ENCODE measurements at places on chromosomes 2 and 18. TPM values are rescaled to one million over a fixed set of nuclear protein-coding genes. Genes with fewer than 3 reads are reported as not detected.

DNA sequence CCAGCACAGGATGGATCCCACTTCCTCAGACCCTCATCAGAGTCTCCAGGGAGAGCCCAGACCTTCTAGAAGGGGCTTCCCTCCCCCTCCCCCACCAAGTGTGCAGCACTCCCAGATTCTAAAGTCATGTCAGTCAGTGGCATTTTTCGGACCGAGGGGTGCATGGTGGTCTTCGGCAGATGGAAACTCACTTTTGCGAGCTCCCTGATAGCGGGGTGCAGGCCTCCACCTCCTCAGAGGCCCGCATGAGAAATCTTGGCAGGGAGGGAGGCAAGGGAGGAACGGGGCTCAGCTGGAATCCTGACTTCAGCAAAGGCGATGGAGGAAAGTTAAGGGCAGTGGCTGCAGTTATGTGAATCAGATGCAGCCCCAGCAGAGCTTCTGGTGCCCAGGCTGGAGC lies 58.2 kb downstream of the LONRF2 start:
- DNase-seq = no peak

- no peak for DNase-seq
These were observed 14.5 kb downstream of the IL1R2 start for GRCh38 chr2:102005989-102006885.

DNA sequence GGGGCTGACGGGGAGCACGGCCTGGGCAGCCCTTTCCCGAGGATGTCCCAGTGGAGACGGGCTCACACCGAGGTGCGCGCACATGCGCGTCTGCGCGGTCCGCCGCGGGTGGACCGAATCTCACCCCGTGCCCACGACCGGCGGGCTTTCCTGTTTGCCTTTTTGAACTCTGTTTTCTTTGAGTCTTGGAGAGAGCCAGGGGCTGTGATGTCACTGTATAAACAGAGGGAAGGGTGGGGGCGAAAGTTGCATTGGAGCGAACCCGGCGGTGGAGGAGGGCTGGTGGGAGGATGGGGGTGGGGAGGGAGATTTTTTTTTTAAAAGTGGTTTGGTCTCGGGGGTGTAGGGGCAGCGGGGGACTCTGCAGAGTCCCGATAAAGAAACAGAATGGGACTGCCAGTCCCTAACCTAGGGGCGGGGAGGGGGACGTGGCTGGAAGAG lies 141.2 kb upstream of the CTAGE1 start:
- DNase-seq = peak; percentile 56

DNA sequence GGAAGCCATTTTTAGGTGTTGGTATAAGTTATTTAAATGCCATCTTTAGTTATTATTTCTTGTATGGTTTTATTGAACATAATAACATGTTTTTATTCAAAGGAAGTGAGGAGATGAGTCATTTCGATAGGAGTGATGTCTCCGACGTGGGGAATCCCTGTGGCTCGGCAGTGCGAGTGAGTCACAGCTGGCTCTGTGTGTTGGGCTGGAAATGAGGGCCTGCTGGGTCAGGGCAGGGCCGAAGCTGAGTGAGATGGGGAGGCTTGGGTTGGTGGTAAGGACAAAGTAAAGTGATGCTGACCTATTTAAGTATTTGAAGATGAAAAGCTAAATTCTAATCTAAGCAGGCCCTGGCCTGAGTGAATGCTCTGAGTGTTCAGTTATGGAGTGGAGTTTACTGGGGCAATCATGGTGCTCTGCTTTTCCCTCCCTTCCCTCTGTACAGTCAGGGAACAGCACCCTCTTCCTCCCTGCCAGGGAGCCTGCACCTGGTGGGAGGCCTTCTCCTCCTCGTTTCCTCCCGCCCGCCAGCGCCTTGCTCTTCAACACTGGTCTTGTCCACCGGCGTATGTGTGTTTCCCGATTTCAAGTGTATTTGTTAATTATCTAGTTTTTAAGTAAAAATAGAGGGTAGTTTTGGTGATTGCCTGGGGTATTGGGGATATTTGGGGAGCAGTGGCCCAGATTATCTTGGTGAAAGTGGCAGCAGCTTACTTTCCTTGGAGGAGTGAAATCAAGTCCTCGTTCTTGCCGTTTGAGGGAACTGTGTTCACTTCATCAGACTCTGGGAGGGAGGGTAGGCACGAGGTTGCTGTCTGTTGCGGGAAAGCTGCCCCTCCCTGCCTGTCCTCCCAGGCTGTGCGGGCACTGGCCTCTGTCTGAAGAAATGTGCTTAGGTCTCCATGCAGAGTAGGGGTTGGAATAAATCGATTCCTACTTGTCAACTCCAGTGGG lies 157.0 kb downstream of the LDLRAD4 start:
- DNase-seq = no peak

DNA sequence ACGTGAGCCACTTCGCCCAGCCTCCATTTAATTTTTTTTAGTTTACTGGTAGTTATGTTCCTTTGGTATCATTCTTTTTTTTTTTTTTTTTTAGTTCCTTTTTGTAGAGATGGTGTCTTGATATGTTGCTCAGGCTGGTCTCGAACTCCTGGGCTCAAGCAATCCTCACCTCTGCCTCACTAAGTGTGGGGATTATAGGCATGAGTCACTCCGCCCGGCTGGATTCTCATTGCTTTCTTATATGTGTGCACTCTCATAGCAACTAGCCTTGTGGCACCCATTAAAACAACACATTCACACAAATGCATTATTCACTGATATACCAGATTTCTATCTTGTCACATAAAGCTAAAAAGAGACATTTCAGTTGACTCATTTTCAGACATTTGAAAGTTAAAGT lies 4.2 kb downstream of the TTC27 start:
- DNase-seq = no peak

DNA sequence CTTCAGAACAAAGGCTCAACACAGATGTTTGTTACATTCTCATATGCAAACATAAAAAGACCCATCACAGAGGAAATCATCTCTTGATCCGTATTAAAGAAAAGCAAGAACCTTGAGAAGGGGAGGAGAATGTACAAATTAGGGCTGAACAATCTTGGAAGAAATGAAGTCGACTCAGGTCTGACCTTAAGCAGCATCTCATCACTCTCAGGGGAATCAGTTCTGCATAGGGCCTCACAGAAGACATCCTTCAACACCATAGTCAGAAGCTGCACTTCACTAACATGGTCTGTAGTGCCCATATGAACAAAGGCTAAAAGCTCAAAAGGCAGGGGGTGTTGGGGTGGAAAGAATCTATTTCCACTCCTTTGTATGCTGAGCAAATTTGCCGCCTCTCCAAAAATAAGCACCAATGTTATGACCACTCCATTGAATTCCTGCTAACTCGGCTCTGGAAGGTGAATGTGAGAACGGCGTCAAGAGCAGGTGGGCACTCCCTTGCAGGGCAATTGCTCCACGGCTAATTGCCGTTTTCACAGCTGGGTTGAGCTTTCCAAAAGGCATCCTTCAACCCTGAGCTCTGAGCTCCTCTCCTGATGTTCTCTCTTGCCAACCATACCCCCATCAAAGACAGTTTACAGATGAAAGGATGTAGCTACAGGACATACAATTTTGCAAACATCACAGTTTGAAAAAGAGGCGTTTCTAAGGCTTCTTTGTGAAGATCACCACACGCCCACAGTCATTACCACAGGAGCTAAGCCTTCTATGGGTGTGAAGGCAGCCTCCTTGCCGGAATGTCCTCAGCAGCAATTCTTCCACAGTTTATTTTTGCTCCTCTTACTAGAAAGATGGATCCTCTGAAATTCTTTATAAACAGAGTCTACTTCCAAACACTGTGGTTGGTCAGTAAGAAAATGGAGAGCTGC lies 10.0 kb downstream of the KLF7 start:
- DNase-seq = no peak

DNA sequence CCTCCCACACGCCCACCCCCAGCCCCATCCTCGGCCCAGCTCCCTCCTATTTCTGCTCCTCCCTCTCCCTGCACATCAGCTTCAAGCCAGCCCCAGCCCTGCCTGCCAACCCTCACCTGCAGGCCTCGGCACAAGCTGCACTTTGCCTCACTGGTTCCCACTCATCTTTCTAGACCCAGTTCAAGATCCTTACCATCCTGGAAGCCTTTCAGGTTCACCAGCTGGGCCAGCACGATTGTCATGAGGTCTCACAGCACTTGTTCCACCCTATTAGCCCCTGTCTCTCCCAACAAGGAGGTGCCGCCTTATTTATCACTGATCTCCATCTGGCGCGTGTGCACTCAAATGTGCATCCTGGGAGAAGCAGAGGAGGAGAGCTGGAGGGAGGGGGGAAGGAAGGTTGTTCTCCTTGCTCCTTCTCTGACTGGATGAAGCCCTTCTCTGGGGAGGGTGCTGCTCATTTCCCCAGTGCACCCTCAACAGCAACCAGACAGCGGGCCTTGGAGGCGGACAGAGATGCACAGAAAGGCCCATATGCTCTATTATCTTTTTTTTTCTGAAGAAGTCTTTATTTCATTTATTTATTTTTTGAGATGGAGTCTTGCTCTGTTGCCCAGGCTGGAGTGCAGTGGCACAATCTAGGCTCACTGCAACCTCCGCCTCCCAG lies 15.5 kb upstream of the BIN1 start:
- DNase-seq = no peak

DNA sequence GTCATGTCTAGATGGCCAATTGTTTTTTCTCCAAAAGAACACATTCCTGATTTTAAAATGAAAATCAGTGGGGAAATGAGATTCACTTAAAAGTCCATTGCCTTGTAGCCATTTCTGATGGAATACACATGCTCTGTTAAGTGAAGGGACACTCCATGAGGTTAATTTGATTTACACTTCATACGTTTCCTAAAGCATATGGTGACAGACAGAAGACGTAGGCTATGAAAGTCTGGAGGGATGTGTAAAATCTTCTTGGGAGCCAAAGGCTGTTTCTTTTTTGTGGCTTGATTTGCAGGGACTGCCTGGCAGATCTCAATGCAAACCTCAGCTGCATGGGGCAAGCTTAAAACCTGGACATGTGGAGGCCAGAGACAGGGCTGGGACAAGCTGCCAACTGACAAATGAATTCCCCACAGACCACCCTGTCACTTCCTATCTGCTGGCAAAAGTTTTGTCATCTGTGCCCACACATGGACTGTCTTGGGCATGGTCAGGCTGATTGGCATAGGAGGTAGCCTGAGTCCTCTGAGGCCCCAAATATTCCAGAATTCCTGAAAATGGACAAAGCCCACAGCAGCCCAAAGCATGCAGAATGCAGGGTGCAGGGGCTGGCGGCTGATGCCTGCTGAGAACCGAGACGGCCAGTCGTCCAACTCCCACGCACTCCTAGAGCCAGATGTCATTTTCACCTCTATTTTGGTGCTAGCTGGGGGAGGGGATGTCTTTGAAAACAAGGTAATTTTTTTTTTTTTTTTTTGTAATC lies 73.9 kb downstream of the SDC1 start:
- DNase-seq = no peak

DNA sequence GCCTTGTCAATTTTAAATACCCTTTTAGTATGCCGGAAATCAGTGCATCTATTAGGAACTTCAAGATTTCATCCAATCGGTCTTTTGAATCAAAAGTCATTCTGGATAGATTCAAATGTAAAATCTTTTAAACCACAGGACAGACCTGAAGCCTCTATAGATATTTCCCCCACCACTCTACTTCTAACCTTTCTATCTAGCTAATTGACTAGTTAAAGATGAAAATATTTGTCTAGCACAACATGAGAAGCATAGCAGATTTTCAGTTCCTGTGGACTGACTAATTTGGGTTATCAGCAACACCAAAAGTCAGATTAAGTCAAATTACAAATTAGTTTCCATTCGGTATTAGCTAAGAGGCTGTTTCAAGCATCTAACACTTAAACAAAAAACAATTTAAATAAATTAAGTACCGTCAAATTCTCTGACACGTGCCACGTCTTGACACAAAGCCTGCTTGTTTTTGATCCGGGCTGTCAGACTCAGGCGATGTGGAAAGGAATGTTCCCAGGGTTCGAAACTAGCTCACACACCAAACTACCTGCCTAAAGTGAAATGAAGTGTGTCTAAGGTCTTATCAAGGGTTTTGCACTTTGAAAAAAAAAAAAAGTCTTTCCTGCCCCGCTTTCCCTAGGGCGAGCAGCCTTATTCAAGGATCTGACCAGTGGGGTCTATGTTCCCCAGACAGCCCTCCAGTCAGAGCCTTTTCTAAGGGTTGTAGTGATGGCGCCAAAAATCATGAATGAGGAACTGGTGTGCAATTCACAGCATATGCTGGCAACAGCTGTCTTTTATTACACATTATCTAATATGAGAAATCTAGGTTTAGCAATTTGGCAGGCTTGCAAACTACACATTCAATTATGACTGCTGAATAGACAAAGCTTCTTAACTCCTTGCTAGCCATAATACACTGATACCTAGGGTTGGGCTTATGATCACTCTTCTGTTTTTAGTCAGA lies 4.7 kb downstream of the CYTIP start:
- no peak for DNase-seq

- no peak for DNase-seq
These were observed 534.5 kb downstream of the TDRD15 start for GRCh38 chr2:21658269-21658668.

DNA sequence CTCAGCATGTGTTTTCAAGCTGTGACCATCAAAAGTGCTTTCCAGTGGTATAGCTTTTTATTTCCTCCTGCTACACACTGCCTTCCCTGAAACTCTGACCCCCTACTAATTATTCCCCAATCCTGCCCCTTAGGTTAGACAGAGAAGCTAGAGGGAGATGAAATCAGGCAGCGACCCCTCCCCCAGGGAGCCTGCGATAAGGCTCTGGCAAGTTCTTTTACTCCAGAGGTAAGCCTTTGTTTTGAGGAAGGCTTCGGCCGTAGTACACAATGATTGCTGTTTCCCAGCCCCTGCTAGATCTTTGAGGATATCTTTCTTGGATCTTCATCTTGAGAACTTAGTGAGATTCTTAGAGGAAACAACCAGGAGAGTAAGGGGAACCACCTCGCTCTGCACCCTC lies 33.5 kb upstream of the NOL4 start:
- DNase-seq = no peak

GRCh38 chr2:205543937-205544702 lies 138.2 kb upstream of the NRP2 start:
- DNase-seq = no peak

GRCh38 chr2:143730155-143730952 lies 601.1 kb downstream of the ARHGAP15 start:
- no peak for DNase-seq

DNA sequence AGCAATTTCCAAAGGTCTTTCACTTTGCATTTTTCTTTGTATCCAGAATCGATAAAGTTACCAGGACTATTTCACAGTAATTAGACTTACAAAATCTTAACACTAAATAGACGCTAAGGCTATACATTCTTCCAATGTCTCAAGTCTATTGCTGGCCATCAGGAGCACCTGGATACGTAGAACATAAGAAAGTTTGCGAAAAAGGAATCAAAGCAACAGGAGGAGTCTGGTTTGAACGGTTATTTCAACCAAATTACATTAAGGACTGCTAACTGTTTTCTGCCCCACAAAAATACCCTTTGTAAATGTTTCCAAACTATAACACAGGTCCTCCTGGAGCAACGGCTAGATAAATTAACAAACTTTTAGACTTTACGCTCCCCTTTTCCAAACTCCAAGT lies 1.4 kb upstream of the HNRNPA3 start:
- no peak for DNase-seq

GRCh38 chr2:205161156-205161839 lies 521.0 kb upstream of the NRP2 start:
- no peak for DNase-seq

- DNase-seq = no peak
These were observed 7.9 kb downstream of the ARL4C start for GRCh38 chr2:234488913-234489451.

The ABCG5 gene
- polyA plus RNA-seq = 0.50 TPM

The OSR1 gene
- 5.7 TPM for polyA plus RNA-seq

The KCNE4 gene
- 17.0 TPM for polyA plus RNA-seq

The GKN2 gene
- polyA plus RNA-seq = not detected

The DSC3 gene
- 4.4 TPM for polyA plus RNA-seq

The SNTG2 gene
- polyA plus RNA-seq = 2.3 TPM

The LBH gene
- 106 TPM for polyA plus RNA-seq

The MBOAT2 gene
- 67.4 TPM for polyA plus RNA-seq

The MGAT4A gene
- polyA plus RNA-seq = 33.7 TPM

The ZNF521 gene
- polyA plus RNA-seq = 43.0 TPM

The NR4A2 gene
- 0.82 TPM for polyA plus RNA-seq

The NEMP2 gene
- 13.5 TPM for polyA plus RNA-seq

Measured in right renal cortex interstitium (tissue), 3 donors.